ENCODE measurements at places on chromosomes 3 and 15.

GRCh38 chr15:34606545-34606944 lies 23.1 kb upstream of the GOLGA8B start:
- DNase-seq: no peak

DNA sequence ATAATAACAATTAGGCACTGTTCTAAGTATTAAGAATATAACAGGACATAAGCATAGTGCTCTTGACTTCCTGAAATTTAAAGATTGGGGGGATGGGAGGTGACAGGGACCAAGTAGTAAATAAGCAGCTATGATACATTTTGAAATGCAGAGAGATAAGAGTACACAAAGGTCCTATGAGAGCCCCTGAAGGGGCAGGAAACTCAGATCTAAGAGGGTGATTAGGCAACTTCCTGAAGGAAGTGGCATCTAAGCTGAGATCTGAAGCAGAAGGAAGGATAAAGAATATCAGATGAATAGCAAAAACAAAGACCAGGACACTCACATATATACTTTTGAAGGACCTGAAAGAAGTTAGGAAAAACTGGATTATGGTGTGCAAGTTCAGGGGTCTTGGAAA lies 415.2 kb upstream of the FRG2C start:
- no peak for DNase-seq

- peak; percentile 53 for DNase-seq
Observed at GRCh38 chr3:15327941-15328340, 4.4 kb downstream of the SH3BP5 start.

DNA sequence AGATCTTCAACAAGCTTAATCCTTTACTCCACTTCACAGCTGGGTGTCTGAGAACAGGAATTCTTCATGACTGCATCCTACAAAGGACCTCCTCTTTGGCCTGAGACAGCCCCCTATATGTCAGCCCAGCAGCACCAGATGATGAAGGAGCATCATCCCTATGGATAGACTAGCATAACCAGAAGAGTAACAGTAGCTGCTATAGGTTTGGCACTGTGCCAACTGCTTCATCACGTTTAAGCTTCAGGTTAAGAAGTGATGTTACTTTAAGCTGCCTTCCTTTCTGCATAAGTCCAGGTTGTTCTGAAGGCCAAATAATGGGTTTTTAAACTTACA lies 50.6 kb downstream of the CMSS1 start:
- DNase-seq: no peak

GRCh38 chr3:32820971-32821685 lies 3.3 kb downstream of the TRIM71 start:
- no peak for DNase-seq

GRCh38 chr15:70504988-70505387 lies 258.4 kb downstream of the UACA start:
- no peak for DNase-seq

DNA sequence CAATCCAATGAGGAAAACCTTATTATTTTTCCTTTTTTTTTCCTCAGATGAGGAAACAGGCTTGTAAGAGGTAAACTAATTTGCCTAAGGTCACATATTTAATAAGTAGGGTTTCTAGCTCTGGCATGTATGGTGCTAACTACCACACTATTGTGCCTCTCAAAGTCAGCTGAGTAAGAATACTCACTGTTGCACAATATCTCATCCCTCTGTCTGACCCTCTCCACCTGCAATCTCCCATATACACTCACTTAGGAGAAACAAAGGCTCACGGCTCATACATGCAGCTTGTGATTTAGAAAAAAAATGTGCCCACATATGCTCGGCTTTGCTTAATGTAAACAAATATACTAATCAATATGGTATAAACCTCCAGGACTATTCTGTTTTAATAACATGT lies 10.4 kb upstream of the ARIH1 start:
- no peak for DNase-seq

DNA sequence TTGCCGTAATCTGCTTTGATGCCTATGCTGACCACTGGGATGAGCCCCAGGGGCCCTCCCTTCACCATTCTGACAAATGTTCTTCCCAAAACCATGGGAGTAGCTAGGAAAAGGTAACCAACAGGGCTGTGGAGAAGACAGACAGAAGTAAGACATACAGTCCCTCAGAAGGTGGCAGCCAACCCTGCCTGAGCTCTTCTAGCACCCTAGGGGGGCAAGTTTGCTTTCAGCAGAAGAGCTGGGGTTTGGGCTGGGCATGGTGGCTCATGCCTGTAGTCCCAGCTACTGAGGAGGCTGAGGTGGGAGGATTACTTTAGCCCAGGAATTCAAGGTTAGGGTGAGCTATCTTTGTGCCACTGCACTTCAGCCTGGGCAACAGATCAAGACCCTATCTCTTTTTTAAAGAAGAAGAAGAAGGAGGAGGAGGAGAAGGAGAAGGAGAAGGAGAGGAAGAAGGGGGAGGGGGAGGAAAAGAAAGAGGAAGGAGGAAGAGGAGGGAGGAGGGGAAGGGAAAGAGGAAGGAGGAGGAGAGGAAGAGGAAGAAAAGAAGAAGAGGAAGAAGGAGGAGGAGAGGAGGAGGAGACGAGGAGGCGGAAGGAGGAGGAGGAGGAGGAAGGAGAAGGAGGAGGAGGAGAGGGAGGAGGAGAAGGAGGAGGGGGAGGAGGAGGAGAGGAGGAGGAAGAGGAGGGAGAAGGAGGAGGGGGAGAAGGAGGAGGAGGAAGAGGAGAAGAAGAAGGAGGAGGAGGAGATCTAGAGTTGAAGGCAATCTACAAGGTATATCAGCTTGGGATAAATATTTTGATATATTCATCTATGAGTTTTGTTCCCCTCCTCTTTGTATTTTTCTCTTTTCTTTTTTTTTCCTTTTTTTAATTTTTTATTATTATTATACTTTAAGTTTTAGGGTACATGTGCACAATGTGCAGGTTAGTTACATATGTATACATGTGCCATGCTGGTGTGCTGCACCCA lies 44.9 kb upstream of the ABHD2 start:
- no peak for DNase-seq

DNA sequence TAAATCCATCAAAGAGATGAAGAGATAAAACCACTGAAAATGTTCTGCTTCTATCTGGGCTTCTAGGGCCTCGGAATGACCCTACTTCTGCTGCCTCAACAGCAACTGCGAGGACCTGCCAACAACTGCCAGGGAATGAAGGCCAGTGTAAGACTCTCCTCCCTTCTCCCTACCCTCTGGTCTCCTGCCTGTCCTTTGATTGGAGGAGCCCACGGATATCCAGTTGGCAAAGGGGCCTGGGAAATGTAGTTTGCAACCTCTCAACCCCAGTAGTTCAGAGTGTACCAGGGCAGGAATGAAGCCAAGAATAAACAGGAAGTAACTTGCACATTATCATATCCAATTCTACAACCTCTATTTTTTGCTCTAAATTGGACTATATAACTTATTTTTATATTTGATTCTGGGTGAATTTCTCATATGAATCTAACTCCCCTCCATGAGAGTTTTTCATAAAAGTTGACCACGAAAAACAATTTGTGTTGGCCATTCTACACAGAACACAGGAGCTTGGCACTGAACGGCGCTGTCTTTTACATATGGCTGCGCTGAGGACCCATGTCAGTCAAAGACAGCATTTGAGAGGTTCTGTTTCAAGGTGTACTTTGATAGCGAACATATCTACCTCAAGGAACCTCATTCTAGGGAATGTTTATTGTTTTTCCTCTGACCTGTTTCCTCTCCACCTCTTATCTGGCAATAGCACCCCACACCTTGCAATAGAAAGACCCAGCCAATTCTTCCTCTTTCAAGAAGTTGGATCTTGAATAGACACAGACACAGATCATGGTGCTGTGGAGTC lies 91.1 kb upstream of the RNF7 start:
- DNase-seq: no peak

DNA sequence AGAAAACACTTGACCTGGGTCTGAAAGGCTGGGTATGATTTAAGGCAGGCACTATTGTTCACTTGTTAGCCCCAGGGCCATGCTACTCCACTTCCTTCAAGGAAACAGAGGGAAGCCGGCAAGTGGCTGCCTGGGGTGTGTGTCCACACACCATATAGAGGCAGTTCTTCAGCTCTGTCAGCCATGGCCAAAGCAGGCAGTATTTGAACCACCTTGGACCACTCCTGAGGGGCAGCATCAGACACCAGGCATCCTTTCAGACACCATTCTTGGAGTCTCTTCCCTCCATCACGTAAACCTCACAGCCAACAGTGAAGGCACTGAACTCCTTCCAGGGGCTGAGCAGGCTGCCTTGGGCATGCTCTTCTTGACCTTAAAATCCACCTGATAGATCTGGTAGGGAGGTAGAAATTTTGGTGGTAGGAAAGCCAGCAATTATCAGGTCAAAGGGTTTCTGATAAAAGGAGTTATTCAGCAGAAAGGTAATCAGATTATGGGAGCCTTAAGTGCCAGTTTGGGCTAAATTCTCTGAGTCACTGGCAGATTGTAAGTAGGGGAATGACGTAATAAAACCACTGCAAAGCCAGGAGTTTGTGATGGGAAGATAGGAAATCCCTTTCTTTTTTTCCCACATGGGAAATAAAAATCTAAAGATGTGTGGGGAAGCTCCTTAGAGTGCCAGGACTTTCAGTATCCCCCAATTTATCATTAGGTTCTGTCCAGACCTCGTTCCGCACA lies 20.2 kb downstream of the TGFBR2 start:
- DNase-seq: no peak

DNA sequence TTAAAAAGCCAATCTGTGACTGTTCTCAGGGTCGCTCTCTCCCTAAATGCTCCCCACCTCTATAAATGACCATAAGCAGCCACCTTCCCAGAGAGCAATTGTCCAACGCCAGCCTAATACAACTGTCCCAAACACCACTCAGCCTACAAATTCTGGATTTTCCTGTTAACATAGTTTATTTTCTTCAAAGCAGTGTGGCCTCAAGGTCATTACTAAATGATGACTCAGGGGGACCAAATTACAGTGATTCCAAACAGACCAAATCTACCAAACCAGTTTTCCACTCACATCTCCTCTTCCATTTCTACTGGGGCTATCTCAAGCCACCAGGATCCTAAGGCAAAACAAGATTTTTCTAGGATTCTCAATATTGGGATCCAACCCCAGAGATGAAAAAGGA lies 22.5 kb downstream of the HEXA start:
- no peak for DNase-seq

DNA sequence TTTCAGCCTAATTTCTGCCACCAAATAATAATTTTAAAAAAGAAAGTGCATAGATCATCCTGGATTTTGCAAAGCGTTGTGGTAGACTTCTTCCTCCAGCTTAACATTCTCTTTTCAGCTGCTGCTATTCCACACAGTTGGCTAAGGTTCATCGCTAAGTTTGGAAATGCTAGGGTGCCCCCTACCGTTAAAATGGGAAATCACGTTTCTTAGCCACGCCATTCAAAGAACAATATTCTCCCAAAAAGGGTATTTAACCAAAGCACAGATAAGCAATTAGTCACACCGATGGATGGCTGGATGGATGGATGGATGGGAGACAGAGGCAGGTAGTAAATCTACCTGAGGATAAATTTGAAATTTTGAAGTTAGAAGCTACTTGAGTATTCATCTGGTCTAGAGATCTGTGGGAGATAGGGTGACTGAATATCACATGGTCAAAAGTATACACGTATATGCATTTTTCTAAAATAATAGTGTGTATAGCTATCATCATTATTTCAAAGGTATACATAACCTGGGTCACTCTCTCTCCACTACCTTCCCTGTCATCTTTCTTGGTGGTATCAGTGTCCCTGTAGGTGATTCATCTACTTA lies 67.2 kb downstream of the EFHB start:
- DNase-seq: peak; percentile 56

DNA sequence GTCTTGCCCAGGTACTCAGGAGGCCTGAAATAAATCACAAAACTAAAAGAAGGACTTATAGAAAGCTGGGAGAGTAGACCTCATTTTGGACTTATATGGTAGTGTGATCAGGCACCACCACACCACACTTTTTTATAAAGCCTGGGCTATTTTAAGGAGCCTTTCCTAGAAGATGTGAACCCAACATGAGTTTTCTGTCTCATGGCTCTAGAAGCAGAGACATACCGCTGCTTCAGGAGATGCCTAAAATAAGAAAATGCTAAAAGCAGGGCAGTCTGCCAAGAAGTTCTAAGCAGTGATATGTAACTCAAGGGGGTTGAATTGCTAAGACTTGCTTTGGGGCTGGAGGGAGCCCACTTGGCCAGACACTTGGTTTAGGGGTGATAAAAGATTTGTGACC lies 49.6 kb downstream of the SUMF1 start:
- DNase-seq: no peak

GRCh38 chr3:4606911-4607310 lies 113.8 kb downstream of the ITPR1 start:
- DNase-seq: no peak

- DNase-seq: no peak
Observed at GRCh38 chr3:15633766-15634598, 32.4 kb downstream of the BTD start.

- DNase-seq: peak; percentile 64
Observed at GRCh38 chr15:77944002-77944867, 133.3 kb downstream of the TBC1D2B start.

DNA sequence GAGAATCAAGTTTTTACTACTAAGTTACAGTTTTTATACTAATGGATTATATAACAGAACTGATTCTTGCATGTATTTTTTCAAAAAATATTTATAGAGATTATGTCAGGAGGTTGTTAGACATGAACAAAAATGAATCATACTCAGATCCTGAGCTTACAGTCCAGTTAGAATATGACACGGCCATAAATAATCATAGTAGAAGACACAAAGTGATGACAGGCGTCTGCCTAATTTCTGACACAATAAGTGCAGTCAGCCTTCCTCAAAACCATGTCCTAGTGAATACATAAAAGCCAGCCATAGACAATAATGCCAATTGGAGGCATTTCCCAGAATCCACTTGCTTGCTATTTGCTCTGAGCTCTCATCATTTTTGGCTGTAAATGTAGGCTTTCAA lies 81.7 kb upstream of the POU1F1 start:
- no peak for DNase-seq

- DNase-seq: no peak
Observed at GRCh38 chr15:80523746-80524145, 119.6 kb downstream of the ARNT2 start.

GRCh38 chr3:152444029-152444641 lies 175.4 kb downstream of the MBNL1 start:
- peak; percentile 16 for DNase-seq

- DNase-seq: no peak
Observed at GRCh38 chr15:71920573-71920972, 110.2 kb downstream of the NR2E3 start.

DNA sequence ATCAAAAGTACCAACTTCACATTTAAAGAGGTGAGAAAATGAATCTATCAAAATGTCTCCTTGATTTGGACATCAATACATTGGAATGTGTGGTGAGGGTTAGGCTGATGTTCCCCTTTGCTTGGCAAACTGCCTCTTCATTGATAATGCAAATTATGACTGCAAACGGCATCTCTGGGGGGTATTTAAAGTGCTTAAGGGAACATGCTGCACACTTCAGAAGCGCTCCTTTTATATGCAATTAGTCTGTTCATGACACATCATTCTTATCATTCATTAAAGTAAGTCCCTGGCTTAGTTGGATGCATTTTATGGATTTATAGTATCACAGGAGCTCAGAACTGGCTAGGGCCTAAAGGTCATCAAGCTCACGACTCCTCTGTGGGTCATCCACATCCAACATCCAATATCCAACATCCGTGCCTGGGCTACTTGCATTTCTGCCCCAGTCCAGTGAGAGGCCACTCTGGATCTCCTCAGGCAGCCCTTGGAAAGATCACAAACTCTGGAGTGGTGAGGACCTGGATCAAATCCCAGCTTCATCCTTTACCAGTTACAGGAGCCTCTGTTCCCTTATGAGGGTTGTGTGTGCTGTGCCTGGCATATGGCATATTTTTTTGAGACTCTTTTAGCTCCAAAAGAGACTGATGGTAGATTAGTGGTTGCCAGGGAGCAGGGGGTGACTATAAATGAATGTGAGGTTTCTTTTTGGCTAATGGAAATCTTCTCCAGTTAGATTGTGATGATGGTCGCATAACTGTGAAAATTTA lies 136.8 kb upstream of the FOXB1 start:
- no peak for DNase-seq
